Stimulated activated CD4-positive, alpha-beta T cell treated with anti-CD3 and anti-CD28 coated beads, Interleukin-4, amount 100 ng/mL, for 4 hours (primary cell): ENCODE measurements at places on chromosomes 7 and 10.

GRCh38 chr7:156156734-156157408, 344.6 kb upstream of the SHH start:
- DNase-seq: no peak

DNA sequence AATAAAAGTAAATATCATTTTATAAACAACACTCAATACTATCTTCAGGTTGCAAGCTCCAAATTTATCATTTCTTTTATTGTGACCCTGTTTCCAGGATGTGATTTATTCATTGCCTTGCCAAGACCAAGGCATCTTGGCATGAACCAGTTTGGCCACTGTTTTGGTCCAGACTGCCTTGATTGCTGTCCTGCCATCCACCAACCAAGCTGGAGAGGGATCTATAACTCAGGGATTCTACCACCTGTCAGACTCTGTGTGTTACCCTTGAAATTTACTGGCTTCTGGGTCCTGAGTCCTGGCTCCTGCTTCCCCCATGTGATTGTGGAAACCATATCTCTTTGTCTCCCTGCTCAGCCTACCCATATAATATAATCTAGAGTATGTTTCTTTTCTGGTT, 343.0 kb downstream of the GPAM start:
- DNase-seq: no peak

GRCh38 chr10:1206101-1206500, 149.9 kb downstream of the WDR37 start:
- no peak for DNase-seq

DNA sequence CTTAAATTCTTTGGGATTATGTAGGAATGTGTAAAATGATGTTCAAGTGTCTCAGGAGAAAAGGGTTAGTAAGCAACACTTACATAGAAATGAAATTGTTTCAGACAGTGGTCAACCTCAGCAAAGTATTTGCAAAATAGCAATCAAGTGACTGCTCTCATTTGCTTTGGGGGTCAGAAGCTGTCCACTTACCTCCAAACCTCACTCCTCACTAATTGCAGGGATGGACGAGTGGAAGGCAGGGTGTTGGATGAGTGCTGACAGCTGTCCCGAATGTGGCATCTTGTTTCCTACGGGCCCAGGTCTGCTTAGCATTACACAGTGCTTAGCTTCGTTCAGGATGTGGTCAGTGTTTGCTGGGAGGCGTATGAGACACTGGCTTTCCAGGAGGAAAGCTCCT, 437.0 kb downstream of the SUGCT start:
- no peak for DNase-seq

- DNase-seq: no peak
Measured at GRCh38 chr10:35368485-35369048, 32.3 kb downstream of the CCNY start.

DNA sequence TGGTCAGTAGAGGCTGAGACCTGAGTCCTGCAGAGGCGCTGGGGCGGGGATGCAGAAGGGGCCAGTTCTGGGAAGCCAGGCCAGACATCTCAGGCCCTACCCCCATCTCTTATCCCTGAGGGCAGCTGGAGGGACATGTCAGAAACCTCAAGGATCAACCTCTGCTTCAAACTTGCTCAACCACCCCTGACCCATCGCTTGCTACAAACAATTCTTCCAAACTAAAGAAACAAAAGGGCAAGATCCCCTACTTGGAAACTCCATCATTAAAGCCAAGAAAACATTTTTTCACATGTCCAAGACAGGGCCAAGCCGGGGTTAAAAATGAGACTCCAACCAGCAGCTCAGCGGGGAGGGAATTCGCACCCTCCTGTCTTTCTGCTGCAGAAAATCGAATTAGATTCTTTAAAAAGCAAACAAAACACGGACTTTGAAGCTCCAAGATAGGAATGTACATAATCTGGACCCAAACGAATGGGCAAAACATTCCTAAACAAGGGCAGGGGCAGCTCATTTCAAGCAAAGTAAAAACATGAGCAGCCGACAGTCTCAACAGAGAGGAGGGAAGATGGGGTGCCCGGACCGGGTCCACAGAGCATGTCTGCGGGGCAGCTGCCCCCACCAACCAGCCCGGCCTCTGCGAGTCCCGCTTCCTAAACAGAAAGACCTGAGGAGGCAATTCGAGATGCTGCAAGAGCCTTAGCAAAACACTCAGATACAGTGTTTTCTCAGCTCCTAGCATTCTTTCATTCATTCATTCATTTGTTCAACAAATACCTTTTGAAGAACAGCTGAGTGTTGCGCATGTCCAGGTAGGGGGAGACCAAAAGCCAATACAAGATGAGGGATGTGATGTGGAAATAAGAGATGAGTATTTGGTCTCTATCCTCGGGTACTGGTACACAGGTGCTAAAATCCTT, 44.8 kb downstream of the CHST15 start:
- no peak for DNase-seq

DNA sequence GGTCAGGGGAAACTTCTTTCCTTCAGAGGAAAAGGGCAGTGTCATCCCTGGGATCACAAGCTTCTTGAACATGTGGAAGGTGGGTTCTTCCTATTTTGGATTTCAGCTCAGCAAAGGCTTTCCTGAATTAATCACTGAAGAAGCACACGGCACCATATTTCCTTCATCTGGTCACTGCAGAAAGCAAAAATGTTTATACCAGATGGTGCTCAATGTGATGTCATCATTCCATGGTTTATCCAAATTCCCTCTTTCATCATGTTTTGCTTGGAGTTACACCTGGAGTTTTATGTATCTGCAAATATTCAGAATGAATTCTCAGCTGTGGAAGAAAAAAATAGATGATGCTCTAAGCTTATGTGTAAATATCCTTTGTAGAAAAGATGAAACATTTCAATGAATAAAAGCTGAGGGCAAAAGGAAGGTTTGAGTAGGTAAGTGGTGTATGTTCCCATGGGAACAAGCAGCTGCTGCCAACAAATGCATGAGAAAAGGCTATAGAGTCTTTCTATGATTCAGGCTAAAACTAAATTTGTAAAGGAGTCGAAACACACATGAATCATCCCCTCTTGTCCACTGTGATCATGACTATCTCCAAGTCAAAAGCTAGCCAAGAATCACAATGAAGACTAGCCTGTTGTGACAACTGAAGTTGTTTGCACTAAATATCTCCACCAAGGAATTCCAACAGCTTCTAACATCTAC, 26.9 kb upstream of the BPGM start:
- no peak for DNase-seq

DNA sequence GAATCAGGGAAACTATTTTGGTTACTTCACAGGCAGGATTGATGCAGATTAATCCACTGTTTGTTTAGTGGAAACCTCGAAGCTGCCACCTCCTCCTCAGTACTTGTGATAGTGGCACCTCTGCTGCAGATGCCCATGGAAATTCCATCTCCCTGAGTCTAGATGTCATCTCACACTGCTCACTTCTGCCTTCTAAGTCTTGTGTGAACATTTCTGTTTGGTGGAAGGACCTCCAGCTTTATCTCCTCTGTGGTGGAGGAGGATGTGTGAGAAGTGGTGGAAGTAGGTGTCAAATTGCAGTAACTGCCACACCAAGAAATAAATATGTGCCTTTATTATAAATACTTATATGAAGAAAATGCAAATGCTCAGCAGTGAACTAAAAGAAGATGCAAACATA, 25.8 kb upstream of the GPR141 start:
- DNase-seq: no peak

- DNase-seq: no peak
Measured at GRCh38 chr7:946256-946996, 8.1 kb downstream of the ADAP1 start.

DNA sequence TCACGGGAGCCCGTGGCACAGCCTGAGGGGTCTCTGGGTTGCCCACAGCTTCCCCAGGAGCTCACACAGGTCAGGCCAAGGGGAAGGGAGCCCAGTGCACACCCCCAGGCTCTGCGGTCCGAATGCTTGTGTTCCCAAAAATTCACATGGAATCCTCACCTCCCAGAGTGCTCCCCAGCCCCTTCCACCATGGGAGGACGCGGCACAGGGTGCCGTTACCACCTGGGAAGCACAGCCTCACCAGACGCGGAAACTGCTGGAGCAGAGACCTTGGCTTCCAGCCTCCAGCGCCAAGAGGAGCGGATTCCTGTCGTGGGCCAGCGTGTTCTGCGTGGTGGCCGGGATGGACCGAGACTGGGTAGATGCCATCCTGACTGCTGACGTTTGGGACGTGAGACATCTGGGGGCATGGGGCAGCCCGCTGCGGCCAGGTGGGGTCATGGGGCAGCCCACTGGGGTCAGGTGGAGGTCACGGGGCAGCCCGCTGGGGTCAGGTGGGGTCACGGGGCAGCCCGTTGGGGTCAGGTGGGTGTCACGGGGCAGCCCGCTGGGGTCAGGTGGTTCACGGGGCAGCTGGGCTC, 149.4 kb downstream of the WDR37 start:
- DNase-seq: no peak

DNA sequence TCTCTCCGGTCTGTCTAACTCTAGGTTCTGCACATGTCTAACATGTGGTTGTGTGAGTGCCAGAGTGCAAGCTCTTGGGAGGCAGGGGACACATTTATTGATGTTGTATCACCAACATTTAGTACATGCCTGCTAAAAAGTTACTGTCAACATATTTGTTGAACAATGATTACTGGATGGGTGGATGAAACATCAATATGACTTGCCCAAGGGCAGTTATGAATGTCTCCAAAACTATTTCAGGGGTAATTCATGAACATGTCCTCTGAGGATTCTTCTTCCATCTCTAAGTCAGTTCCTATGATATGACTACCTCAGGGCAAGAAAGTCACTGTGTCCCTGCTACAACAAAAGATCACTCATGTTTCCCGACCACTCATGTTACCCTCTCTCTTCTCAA, 91.3 kb upstream of the STEAP1B start:
- no peak for DNase-seq

- DNase-seq: no peak
Measured at GRCh38 chr7:26090927-26091519, 61.0 kb upstream of the NFE2L3 start.

DNA sequence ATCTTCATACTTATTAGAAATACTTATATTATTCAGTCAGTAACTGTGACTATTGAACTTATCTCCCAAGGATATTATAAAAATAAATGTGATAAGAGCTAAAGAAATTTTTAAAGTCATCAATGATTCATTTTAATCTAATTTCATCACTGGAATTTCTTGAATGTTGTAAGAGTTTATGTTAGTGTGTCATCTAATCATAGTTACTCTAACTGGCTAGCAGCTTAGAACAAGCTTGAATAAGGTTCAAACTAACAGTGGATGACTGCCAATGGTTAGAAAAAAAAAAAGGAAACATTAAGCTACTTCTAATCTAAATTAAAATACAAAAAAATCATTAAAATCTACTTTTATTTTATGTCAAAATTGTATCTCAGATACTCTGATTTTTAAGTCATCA, 1066.3 kb downstream of the CNTNAP2 start:
- DNase-seq: no peak

DNA sequence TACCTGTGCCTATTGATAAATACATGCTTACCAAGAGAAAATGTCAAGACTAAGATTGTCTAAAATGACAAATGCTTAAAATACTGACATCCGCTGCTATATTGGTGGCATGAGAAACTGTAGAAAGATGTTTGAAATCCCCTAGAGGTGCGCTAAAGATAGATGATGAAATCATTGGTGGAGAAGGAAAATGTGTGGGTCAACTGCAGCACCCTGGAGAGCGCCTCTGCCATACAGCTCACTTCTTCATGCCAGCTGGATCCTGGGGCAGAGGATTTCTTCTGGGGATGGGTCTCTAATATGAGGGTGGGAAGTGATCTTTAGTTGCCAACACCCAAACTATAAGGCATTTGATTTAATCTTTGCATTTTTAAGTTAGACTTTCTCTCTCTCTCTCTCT, 680.4 kb upstream of the POM121L12 start:
- DNase-seq: no peak

DNA sequence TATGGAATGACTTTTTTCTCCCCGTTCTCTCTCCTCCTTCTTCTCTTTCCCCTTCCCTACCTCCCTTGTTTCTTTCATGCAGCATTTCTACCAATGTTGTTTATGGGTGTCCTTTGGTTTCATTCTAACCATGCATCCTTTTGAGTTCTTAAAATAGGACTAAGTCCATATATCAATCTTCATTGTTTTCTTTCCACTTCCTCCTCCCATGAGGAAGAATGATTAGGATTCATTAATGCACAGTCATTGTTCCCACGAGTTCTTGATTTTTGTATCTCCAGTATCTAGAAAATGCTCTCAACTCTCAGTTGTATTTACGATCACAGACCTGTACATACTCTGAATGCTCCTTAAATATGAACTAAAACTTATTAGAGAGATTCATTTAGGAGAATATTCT, 153.3 kb downstream of the LRRC4 start:
- no peak for DNase-seq

GRCh38 chr10:102779680-102780526, 36.2 kb downstream of the WBP1L start:
- no peak for DNase-seq

GRCh38 chr7:135514856-135515255, 5.0 kb upstream of the CNOT4 start:
- DNase-seq: no peak

DNA sequence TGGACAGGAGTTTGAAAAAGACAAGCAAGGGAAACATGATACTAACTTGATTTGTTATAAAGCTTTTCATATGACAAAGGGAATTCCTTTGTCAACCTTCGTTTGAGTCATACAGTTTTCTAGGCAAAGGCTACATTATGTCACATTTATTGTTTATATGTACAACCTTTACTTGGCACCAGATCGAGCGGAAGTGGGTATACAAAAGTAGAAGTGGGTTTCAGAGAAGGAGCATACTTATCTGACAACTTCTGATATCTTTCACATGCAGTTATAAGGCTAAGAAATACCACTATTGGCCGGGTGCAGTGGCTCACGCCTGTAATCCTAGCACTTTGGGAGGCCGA, 11.0 kb downstream of the STMP1 start:
- DNase-seq: no peak

GRCh38 chr10:7523656-7524055, 112.8 kb upstream of the SFMBT2 start:
- no peak for DNase-seq

GRCh38 chr10:129656642-129657041, 189.6 kb downstream of the MGMT start:
- DNase-seq: no peak

DNA sequence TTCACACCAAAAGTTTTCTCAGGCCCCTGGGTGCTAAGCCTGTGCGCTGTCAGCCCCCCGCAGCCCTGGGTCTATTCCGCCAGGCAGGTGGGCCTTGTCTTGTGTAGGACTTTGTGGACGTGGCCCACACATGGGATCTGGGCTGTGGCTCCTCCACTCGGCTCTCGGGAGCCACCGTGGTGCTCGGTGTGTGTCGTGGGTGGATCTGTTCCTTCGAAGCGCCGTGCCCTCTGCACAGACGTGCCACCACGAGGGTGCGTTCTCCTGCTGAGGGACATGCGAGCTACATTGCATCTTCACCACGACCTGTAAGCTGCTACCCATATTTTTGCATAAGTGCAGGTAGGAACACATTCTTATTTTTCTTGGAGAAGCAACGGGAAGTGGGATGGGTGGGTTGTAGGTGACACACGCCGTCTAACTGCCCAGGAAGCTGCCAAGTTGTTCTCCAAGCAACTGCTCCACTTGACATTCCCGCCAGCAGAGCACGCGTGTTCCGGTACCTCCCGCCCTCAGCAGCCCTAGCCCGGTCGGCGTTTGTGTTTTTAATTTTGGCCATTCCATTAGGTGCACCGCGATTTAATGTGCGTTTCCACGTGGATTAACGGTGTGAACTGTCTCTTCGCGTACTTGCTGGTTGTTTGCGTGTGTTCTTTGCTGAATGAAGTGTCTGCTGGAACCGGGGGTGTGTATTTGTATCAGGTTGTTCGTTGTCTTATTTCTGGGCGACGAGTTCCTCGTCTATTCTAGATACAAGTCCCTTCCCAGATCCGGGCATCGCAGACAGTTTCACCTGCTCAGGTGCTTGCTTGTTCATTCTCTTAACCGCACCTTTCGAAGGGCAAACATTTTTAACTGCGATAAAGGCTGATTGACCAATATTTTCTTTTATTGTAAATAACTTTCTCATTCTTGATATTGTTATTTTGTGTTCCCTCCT, 47.4 kb upstream of the CFAP46 start:
- no peak for DNase-seq
